NCI-H524 (cell line): ENCODE measurements at places on chromosomes 4 and X.
A peak's percentile ranks its signal among the peaks of the same experiment; 100 is the strongest.

- no peak for DNase-seq
These were observed 94.7 kb upstream of the CBLL2 start for GRCh38 chrX:22177950-22178515.

DNA sequence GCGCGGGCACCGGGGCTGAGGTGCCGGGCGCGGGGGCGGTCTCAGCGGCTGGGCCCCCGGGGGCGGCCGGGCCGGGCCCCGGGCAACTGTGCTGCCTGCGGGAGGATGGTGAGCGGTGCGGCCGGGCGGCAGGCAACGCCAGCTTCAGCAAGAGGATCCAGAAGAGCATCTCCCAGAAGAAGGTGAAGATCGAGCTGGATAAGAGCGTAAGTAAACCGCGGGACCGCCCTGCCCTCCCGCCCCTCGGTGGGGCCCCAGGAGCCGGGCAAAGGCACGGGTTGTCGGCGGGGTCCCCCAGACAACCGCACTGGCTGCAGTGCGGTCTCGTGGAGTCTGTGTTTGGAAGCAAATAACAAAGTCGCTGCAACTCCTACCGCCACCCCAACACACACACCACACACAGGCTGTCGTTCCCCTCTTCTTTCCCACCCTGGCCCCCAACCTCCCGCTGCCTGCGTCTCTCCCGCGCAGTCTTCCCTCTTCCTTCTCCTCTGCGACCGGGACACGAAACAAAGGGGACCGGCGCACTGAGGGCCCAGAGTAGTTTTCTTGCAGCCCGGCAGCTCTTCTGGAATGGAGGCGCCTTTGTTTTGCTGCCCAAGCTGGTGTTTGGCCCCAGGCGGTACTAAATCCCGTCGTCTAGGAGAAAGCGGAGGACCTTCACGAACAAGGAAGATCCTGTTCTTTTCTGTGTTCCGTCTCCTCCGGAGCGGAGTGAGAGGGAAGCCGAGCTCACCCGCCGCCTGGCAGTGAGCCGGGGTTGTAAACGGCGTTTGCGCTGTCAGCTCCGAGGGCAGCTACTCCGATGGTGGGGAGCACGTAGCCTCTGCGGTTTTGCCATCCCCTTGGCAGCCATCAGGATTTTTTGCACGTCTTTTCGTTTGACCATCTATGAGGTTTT is 788 bp downstream of the SAP30 start:
- DNase-seq, result peak; percentile 18

- DNase-seq, result peak; percentile 75
These were observed 286.2 kb upstream of the TET2 start for GRCh38 chr4:104860238-104861123.

DNA sequence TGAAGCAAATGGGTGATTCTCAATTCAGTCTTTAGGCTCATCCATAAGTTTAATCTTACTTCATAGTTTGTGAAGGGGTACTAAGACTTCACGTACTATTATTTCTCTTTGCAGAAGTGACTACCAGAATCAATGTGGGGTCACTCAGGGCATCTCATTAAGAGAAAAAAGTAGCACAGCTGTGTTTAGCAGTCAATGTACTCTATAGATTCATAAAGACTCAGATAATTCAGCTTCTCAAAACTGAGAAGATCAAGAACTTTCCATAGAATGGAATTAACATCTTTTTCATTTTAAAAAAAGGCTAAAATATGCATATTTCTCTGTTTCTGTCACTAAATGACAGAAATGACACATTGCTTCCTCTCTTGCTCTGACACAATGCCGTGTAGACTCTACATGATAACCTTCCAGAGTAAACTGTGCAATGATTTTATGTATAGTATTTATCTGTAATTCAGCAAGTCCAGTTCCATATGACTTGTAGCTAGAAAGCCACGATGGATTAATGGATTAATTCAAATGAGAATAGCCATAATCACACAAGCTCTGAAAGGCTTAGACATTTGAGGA is 20.3 kb upstream of the LSM6 start:
- DNase-seq, result no peak

DNA sequence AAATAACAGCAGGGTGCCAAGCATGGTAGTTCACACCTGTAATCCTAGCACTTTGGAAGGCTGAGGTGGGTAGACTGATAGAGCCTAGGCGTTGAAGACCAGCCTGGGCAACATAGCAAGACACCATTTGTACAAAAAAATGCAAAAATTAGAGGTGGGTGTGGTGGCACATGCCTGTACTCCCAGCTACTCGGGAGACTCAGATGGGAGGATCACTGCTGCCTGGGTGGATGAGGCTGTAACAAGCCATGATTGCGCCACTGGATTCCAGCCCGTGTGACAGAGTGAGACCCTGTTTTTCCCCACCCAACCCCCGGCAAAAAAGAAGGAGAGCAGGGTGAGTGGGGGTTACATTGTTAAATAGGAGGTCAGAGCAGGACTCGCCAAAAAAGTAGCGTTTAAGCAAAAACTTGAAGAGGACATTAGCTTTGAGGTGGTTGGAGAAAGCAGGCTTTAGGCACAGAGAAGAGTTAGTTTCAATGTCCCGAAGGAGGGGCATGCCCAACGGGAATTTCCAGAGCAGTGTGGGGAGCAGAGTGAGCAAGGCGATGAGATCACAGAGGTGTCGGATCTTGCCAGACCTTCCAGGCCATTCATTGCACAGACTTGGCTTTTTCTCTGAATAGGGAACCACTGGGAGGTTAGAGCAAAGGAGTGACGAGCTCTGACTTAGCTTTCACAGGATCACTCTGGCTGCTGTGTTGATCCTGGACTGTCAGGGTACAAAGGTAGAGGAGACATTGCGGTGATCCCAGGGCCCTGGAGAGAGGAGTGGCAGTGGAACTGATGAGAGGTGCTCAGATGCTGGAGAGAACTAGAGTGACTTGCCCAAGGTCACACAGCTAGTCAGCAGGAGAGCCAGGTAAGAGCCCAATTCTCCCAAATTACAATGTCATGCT is 70.6 kb downstream of the TRAPPC11 start:
- DNase-seq, result no peak

GRCh38 chrX:29530501-29530900 is 684.9 kb upstream of the MAGEB2 start:
- DNase-seq, result no peak

DNA sequence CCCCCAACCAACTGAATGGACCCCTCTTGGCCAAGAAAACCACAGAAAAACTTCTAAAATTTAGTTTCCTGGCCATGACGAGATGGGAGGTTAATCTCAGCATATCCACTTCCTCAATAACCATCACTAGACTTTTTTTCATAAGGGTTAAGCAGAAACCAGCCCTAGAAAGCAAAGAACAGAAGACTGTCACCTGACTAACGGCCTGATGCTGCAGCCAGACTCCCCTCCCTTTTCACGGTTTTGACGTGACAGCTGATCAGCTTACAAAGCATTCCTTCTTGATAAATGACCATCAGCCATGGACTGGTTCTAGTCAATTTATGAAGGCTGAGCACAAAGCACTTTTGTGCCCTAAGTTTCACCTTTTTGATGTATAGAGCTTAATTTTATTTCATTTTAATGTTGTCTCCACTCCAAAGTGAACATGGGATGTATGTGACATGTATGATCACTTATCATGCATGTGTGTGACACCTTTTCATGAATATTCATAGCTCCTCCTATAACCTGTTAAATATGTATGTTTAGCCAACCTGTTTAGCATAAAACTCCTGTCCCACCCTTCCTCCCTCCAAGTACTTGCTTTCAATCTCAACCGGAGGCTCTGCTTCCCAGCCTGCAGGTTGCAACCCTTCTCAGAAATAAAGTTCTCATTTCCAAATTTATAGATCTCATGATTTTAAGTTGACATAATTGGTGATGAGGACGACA is 56.3 kb downstream of the SERTM2 start:
- no peak for DNase-seq

DNA sequence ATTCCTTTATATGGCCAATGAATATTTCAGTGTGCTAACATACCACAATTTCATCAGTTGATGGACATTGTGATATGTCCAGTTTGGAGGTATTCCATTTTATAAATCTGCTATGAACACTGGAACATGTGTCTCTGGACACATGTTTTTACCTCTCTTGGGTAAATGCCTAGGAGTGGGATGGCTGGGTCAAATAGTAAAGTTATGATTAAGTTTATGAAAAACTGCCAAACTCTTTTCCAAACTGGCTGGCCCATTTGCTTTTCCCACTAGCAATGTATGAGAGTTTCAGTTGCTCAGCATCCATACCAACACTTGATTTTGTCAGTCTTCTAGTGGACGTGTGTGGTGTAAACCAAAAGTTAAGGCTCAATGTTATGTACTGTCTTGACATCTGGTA is 40.5 kb downstream of the CEP44 start:
- DNase-seq, result no peak

DNA sequence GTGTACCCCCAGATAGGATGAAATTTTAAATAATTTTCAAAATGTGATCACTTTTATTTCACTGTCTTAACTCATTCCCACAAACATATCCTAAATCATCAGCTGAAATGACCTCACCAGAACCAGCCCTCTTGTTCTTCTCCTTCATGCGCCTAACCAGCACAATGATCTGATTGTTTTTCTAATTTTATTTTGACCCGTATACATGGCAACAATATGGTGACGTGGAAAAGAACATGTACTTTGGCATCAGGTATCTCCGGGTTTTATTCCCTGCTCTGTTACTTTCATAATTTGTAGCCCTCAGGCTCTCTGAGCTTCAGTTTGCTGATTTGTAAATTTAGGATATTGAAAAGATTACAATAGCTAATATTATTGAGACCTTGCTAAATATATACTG is 562.4 kb upstream of the ZFP42 start:
- no peak for DNase-seq

GRCh38 chr4:74450298-74450683 is 5.4 kb downstream of the AREG start:
- no peak for DNase-seq

- DNase-seq, result peak; percentile 36
These were observed at the start of gene PNMA3 for GRCh38 chrX:153055871-153056749. PNMA3 (plus strand) TSS chrX:153056470; CDS start chrX:153057056, 586 bp downstream.

DNA sequence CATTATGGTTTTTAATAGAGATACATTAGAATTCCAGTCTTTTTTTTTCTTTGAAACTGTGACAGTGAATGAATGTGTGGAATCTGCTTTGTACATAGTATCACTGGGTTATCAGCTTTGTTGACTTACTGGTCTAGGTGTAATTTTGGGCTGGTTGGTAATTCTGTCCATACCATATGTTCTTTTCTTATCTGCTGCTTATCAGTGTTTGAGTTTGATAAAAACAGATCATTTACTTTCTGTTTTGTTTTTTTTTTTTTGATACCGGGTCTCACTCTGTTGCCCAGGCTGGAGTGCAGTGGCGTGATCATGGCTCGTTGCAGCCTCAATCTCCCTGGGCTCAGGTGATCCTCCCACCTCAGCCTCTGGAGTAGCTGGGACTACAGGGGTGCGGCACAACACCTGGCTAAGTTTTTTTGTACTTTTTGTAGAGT is 12.4 kb downstream of the WWC2 start:
- no peak for DNase-seq

GRCh38 chr4:141789716-141790115 is 153.3 kb downstream of the IL15 start:
- DNase-seq, result no peak

DNA sequence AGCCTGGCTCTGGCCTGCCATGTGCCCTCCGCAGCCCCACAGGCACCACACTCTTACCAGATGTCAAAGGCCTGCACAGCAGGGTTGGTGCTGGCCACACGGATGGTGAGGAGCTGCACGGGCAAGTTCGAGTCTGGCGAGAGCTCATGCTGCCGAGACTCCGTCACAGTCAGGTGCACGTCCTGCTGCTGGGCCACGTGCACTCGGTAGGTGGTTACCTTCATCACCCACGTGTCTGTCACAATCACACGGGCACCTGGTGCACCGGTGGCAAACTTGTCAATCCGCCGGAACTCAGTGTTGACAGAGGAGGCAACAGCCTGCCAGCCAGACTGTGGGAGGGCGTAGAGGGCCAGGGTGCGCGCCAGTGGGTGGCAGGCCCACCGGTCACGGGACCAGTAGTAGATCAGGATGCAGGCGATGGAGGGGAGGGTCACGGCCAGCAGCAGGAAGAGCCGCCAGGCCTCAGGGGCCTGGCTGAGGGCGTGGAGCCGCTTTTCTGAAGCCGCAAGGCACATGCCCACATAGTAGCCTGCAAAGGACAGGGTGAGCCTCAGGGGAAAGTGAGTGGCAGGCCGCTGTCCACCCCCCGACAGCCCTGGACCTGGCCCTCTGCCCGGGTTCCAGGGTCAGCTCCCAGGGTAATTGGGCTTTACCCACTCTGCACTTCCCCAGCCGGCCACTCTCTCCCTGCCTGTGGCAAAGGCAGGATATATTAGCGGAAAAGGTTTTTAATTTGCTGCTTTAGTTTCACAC is 2.9 kb downstream of the TMEM129 start:
- DNase-seq, result no peak
